ENCODE measurements at places on chromosomes 7 and 10.
A peak's percentile ranks its signal among the peaks of the same experiment; 100 is the strongest.

DNA sequence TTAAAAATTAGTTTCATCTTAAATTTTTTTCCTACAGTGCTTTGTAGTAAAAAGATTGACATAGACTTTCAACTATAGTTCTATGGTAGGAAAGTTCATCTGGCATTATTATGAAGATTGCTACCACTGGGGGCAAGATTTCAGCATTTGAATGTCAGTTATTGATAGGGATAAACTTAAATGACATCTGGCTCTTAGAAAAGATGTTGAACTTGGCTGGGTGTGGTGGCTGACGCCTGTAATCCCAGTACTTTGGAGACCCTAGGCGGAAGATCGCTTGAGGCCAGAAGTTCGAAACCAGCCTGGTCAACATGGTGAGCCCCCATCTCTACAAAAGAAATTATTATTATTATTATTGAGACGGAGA lies 1.4 kb upstream of the TRA2A start:
- no peak for DNase-seq

- peak; percentile 70 for DNase-seq
These were observed 620 bp downstream of the ZRANB1 start for GRCh38 chr10:124942317-124943169.

DNA sequence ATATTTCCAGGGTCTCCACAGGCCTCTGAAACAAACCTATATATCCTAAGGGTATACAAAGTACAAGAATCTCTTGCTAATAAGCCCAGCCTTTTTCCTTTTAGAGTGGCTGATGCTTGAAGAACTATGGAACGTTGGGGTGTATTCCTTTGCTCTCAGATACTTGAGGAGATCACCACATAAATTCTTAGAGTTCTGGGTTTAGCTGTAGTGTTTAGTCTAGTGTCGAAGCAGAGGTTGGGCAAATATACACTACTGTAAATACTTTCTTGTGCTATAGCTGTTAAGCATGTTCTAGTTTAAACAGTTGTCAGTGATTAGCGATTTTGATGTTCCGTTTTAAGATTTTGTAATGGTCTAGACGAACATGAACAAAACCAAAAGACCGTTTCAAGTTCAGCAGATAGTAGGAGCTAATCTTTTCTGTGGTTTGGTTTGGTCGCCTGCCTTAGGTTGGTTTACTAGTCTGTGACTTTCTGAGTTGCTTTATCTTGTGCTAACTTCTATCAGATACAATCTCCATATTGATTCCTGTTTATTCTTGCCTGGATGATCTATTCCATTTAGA lies 229.6 kb downstream of the NSUN6 start:
- no peak for DNase-seq

- DNase-seq: no peak
These were observed 106.2 kb upstream of the CACNA2D1 start for GRCh38 chr7:82549616-82550285.

DNA sequence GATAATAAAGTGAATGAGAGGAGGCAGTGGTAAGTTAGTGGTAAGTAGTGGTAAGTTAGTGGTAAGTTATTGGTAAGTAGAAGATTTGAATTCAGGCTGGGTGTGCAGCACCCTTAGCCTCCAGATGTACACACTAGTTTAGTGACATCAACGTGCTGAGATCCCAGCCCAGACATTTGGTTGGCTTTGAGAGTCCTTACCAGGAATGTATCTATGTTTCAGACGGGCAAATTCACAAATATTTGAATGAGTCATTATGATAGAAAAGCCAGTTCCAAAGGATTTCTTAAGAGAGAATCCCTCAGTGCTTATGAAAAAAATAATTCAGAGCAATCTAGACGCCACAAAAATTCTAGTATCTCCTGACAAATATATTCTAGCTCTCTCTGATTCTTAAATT lies 70.0 kb downstream of the ARL4A start:
- DNase-seq: no peak

DNA sequence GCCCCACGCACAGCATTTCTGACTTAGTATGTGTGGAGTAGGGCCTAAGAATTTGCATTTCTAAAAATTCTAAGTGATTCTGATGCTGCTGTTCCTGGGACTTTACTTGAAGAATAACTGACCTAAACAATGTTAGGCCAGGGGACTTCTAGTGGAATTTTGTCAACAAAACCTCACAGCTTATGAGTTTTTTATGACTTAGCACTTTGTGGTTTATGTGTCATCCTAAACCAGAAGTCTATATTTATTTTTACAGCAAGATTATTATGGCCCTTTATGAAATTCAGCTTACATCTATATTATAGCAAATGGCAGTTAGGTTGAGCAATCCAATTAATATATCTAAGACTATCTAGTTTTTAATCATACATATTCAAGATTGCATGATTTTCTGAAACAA lies 24.6 kb upstream of the BET1 start:
- no peak for DNase-seq

DNA sequence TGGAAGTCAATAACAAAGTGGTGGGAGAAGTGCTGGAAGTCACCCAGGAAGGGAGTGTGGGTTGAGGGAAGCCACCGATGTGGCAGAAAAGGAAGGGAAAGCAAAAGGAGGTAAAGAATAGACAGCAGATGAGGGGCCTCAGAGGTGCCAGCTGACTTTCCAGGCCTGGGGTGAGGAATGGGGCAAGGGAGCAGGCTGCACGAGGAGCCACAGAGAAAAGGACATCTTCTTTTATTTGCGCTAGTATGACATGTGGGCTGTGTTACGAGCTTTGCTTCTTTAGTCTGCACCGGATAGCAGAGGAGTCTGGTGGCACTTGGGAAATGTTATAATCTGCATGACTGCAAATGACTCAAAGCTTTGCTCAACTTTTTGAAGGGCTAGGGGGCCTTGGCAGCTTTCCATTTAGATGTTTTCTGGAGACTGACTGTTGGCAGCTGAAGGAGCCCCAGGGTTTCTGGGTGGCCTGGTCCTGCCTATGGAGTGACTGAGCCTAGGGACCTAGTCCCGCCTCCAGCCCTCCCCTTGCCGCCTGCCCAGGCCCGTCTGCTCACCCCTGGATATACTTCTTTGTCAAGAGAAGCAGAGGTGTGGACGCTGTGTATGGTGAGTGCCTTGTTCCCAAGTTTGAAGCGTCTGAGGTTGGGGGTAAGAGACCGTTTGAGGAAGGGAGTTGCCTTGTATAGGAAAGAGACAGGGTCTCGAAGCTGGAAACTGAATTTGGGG lies 5.1 kb downstream of the PRXL2A start:
- no peak for DNase-seq

DNA sequence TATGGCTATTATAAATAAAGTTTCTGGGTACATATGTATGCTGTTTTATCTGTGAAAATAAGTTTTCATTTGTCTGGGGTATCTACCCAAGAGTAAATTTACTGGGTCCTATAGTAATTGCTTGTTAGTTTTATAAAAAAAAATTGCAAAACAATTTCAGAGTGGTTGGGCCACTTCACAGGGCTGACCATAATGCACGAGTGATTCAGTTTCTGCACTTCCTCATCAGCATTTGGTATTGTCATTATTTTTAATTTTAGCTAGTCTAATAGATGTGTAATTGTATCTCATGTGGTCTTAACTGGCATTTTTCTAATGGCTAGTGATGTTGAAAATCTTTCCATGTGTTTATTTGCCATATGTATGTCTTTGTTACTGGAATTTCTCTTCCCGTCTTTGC lies 452.4 kb upstream of the AKR1E2 start:
- no peak for DNase-seq

DNA sequence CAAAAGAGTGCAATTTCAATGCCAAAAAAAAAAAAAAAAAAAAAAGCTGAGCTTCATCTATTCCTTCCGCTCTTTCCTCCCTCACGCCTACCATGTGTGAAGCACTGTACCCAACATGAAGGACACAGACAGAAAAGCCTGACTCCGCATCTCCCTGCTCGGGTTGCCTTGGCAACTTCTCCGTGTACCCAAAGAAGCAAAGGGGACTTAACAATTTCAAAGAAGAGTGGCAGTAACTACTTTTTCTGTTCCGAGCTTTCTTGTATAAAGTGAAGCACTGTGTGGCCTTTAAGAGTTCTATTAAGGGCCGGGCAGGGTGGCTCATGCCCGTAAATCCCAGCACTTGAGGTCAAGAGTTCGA lies 177.7 kb downstream of the PRKCQ start:
- no peak for DNase-seq

GRCh38 chr7:139798221-139798620 lies 20.4 kb upstream of the HIPK2 start:
- DNase-seq: no peak

- DNase-seq: no peak
These were observed 333.3 kb downstream of the PRPF18 start for GRCh38 chr10:13920031-13920430.

DNA sequence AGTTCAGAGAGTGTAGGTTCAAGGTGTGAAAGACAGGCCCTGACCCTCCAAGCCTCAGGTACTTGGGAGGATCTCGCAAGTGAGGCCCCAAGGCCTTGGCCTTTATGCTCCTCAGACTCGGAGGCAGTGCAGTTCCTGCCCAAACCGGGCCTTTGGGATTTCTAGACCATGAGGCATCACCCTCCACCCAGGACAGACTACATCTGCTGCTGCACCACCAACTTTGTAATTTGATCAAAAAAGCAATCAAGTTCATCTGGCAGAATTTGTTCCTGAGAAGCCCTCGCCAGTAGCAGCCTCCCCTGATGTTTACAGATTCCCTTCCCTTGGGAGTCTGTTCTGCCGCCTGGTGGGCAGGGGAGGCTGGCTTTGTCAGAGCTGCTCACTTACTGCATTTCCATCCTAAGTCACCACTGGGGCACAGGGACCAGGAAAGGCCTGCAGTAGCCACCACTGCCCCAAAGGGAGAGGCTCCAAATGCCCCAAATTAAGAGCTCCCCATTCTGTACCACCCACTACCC lies 2.1 kb downstream of the CAMK2G start:
- peak; percentile 22 for DNase-seq

DNA sequence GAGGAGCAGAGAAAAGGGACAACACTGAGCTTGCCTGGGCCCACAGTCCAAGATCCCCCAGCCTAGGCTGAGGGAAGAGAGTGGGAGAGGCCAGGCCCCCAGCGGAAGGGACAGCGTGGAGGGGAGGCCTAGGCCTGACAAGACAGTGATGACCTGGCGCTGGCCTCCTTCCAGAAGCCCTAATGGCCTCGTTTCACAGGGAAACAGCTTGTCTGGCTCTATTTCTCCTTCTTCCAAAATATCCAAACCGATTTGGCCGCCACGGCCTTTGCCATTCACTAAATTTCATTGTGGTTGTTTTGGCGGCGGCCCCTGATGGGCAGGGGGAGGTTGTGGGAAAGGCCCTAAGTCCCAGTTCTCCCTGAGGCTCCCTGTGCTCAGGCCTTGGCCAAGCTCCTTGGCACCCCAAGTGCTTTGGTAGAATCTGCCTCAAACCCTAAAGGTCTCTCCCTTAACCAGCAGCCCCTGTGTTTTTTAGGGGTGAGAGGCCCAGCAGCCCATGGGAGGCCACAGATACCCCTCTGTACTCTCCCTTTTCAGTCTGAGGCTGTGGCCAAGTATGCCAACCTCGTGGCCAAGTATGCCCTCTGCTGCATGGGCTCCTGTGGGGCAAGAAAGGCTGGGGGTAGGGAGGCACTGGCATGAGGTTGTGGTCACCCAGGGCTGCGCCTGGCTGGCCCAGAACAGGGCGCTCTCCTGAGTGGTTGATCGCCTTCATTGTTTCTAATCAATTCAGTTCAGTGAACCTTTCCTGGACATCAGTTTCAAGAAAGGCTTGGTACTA lies 37.3 kb downstream of the PAX2 start:
- no peak for DNase-seq

DNA sequence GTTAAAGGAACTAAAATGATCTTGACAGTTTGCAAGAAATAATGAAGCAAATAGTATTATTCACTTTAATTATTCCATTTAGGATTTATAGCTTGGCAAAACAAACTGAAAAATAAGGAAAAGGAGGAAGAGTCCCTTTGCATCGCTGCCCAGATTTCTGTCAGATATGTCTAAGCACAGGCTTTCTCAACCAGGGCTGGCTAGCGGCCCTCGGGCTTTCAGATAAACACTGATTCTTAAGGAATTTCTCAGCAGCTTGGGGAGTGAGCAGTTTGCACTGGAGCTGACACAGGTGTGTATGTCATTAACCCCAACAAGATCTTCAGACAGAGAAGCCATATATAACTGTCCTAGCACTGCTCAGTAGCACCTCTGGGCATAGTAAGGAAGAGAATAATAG lies 47.9 kb upstream of the SEMA3D start:
- DNase-seq: no peak

DNA sequence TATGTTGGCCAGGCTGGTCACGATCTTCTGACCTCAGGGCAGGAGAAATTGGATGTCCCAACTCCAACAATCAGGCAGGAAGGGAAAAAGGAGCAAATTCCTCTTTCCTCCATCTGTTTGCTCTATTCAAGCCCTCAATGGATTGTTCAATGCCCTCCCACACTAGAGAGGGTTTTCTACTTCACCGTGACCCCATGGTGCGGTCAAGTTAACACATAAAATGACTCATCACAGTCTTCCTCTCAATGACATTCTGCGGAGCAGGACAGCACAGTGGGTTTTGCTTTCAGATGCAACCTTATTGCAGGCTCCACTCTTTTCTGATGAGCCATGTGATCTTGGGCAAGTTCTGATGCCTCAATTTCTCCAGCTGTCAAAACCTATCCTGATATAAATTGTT lies 364.9 kb downstream of the ANKRD30A start:
- DNase-seq: no peak

Data from G401 (cell line).